ENCODE measurements at places on chromosomes 6 and 20.

DNA sequence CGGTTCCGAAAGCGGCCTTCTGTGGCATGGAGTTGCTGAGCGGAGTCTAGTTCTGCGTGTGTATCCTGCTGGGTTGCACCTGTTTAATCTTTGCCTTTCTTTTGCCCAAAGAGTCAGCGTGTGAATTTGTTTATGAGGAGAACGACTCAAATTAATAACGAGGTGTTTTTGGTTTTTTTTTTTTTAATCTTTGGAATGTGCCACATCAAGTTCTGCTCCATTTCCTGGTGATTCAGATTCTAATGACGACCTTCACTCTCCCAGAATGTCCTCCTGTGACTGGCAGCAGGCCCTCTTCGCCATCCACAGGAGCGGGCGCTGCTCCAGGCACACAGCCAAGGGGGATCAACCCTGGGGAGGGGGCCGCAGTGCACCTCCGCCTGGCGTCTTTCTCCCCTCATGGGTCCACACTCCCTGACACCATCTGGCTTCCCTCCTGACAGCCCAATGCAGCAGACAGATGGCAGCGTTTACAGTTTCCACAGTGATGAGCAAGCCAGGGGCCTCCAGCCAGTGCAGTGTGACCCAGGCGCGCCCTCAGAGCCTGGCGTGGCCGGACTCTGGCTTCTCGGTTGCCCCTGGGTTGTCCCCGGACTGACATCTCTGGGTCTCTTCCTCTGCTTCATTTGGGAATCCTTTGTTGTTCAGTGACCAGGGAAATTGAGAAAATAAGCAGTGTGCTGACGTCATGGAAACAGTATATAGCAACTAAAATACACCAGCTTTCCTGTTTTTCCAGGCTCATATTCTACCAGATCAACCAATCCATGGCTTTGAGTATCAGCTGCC is 27.5 kb upstream of the AFDN start:
- DNase-seq: no peak

DNA sequence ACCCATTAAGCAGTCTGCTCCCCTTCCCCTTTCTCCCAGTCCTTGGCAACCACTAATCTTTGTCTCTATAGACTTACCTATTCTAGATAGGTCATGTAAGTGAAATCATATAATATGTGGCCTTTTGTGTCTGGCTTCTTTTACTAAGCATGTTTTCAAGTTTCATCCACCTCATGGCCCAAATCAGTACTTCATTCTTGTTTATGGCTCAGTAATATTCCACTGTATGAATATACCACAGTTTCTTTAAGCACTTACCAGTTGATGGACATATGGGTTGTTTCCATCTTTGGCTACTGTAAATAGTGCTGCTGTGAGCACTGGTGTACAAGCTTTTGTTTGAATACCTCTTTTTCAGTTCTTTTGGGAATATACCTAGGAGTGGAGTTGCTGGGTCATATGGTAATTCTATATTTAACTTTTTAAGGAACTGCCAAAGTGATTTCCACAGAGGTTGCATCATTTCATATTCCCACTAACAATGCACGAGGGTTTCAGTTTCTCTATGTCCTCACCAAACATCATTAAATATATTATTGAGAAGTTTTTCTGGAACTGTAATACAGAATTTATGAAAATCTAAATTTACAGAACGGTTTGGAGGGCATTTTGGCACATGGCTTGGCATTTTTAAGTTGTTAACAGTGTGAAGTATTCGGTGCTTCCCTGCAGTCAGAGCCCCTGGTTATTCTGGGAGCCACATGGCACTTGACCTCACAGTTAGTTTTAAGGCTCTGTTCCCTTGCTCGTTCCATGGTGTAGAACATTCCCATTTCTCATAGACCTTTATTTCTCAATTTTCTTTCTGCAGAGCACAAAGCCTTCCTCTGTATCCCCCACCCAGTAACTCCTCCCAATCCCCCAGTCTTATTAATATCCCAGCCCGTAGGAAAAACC is 27.0 kb upstream of the DTNBP1 start:
- DNase-seq: no peak

DNA sequence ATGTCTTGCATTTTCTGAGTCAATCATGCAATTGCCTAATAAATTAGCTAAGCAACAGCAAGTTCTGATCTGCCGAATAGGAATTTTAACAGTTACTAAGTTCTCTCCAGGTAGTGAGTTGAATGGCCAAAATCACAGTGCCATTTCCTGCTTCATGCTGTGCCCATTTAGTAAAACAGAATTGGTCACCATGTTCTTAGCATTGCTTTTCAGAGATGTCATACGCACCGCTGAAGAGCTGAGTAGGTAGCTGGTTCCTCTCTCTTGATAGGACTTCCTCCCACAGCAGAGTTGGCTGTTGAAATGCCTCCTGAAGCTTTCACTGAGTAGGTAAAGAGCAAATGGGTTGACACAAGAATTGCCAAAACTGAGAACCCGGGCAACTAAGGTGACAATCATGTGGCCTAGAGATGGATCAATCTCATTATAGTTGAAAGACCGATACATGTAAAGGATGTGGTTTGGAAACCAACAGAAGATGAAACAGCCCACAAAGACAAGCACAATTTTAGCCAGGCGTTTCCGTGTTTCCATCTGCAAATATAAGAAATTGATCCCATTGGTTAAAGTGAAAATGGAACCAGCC is 57.1 kb upstream of the GJE1 start:
- DNase-seq: no peak

GRCh38 chr20:16505894-16506293 is 67.4 kb downstream of the KIF16B start:
- DNase-seq: no peak

GRCh38 chr20:38479596-38479995 is 7.0 kb downstream of the RALGAPB start:
- no peak for DNase-seq

- DNase-seq: no peak
These were observed 65.4 kb downstream of the OR2J2 start for GRCh38 chr6:29236060-29236459.

DNA sequence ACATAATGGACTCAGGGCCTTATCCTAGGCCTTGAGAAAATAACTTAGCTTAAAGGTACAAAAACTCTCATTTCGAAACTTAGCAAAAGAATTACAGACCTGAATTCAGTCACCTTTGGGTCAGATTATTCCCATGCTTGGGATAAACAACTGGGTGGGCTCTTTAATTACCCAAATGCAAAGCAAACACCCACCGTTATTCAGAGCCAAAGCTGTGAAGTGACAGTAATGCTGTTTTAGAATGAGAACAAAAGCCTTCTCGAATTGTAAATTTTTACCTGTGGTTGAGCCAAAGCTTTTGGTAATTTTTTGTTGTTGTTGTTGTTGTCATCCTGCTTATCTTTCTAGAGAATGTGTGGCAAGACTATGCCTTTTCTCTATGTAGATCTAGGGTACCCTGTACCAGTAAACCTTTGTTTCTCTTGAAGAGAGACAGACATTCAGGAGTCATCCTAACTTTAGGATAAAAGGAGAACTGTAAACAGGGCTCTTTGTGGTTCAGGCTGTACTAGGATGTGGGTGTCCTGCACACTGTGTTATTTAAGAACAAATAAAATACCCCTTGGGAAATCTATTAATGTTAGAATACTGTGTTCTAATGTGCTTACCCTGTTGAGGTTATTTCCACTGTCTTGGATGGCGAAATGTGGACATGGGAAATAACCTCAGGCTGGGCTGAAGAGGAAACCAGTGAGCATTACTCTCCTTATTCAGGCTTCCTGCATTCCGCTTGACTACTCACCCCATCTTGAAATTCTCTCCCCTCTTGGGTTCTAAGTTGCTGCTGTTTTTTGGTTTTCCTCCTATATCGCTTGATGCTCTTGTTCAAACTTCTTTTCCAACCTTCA is 480.7 kb downstream of the CD83 start:
- DNase-seq: no peak

GRCh38 chr20:15789079-15789478 is 784.2 kb downstream of the KIF16B start:
- no peak for DNase-seq

DNA sequence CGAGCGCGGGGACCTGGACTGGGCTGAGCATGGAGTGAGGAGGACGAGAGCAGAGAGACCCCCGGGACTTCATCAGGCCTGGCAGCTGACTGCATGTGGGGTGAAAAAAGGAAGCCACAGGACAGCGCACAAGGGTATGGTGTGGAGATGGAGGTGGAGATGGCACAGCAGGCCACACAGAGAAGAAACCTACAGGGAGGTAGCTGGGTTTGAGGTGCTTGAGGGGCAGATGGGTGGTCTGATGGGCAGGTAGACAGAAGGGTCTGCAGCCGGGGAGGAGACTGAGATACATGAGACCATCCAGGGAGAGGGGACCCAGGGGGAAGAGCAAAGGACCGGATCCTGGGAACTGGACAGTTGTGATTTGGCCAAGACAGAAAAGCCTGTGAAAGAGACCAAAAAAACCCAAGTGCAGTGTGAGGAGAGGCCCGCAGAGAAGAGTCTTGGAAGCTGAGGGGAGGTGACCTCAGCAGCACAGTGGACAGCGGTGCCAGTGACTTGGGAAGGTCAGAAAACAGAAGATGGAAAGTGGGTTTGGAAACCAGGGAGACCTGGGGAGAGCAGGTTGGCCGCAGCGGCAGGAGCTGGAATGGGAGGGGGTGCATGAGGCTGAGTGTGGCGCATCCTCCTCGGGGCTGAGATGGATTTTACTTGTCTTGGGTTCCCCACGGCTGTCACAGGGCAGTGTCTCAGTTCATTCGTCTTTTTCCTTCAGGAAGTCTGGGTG is 5.5 kb downstream of the HLA-DPB1 start:
- no peak for DNase-seq

DNA sequence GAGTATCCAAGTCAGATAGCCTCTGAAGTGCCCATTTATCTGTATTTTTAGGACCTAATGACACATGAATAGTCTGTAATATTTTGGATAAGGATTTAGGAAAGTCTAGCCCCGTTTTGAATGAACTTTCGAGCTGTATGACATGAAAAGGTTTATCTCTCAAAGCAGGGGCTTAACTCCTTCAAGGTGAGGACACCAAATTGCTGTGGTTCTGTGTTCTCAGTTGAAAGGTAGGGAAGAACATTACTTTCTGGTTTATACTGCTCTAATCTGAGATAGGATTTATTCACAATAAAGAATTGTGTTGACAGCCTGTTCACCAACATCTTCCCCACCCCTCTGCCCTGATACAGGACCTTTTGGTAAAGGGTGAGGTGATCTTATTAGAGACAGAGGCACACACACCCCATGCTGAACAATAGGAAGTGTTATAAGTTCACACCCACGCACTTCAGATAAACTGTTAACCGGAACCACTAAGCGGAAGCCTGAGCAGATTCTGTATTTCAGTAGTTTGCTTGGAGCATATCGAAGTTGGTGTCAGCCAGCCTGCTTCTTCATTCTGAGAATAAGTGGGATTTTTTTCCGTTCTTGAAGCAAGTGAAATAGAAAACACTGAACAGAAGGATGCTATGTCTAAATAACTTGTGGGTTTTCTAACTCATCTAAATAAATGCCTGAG is 223.3 kb downstream of the TMEM242 start:
- no peak for DNase-seq

Data from NCI-H1436 treated with DMSO at 0.1 percent for 48 hours (cell line).